Progenitor cell of endocrine pancreas (in vitro differentiated cells): ENCODE measurements at places on chromosomes 2 and 18. TPM values are rescaled to one million over a fixed set of nuclear protein-coding genes. Genes with fewer than 3 reads are reported as not detected.
A peak's percentile ranks its signal among the peaks of the same experiment; 100 is the strongest.

STARD7 gene
- total RNA-seq = 117 and 118 TPM in 2 replicates

FASTKD1 gene
- 45.7 and 46.4 TPM in 2 replicates for total RNA-seq

THSD7B gene
- 10.3 and 12.0 TPM in 2 replicates for total RNA-seq

VWC2L gene
- 0.16 TPM in 1 of 2 replicates, not detected in the other for total RNA-seq

UPP2 gene
- not detected in 2 replicates for total RNA-seq

GPR45 gene
- not detected in 2 replicates for total RNA-seq

PFN4 gene
- total RNA-seq = 0.55 and 1.1 TPM in 2 replicates

DDX1 gene
- total RNA-seq = 114 and 115 TPM in 2 replicates

DNA sequence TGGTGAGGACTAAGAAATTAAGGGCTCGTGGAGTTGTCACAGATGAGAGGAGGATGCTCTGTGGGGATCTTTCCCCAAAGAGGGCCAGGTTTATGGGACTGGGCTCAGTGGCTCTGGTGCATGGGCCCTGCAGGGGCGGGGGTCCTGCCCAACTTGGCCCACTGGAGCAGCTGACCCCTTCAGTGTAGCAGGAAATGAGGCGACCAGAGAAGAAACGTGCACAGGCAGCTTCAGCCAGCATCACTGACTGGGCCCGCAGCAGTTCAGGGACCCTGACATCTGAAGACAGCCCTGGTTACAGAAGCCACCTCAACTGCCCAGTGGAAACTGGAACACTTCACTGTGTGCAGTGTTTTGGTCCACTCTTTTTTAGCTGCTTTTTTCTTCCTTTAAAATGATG, 72.8 kb downstream of the EMILIN2 start:
- H3K27ac ChIP-seq = no peak overlapping the region
- no peaks in the 10 kb centered on the region for H3K4me1 ChIP-seq
- no peak for DNase-seq
- peaks cover 15% of the 10 kb centered on the region for H3K36me3 ChIP-seq
- no peaks in the 10 kb centered on the region for H3K27me3 ChIP-seq

DNA sequence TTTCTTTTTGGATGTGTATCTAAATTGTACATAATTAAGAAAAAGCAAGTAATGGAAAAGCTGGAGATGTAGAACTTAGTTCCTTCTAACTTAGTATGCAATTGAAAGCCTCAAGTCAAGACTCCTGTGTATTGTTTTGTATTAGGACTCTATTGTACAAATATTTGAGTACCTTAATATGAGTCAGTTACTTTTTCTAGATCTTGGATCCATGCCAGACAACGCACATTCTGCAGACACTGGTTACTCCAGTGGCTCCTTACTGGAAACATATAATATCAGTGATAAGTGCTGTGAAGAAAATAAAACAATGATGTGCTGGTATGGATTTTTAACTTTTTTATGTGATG, 1.5 kb downstream of the SLC39A10 start:
- no peak for DNase-seq
- H3K27me3 ChIP-seq = no peaks in the 10 kb centered on the region
- no peaks in the 10 kb centered on the region for H3K36me3 ChIP-seq
- peaks cover 26% of the 10 kb centered on the region for H3K4me1 ChIP-seq
- H3K27ac ChIP-seq = peak overlapping the region; percentile 99

DNA sequence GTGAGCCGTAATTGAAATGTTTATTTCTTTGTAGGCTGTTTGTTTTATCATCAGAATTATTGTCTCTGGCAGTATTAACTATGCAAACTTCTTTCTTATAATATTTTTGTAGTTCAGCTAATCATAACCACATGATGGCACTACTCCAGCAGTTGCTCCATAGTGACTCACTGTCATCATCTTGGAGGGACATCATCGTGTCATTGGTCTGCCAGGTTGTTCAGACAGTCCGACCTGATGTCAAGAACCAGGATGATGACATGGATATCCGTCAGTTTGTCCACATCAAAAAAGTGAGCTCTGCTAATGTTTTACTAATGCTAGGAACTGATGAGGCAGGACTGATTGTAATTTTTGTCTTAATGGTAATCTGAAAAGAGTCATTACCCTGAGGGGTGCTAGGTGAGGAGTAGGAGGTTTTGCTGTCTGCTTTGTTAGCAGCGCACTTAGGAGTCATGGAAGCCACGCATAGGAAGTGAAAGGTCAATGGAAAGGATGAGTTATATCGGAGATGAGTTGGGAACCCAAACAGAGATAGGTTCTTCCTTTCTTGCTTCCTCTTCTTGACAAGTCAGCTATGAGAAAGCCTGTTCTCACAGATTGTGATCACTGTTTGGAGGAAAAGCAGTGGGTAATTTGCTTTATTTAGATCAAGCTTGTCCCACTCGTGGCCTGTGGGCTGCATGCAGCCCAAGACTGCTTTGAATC, 49.2 kb downstream of the PIKFYVE start:
- no peak for DNase-seq
- no peak overlapping the region for H3K4me3 ChIP-seq

GRCh38 chr2:141384676-141385075, 746.1 kb downstream of the LRP1B start:
- peaks cover 17% of the 10 kb centered on the region for H3K4me1 ChIP-seq
- H3K27ac ChIP-seq = no peak overlapping the region
- no peak overlapping the region for H3K4me3 ChIP-seq
- no peaks in the 10 kb centered on the region for H3K36me3 ChIP-seq
- H3K27me3 ChIP-seq = no peaks in the 10 kb centered on the region

- H3K4me1 ChIP-seq = no peaks in the 10 kb centered on the region
- H3K36me3 ChIP-seq = no peaks in the 10 kb centered on the region
- no peak overlapping the region for H3K4me3 ChIP-seq
- H3K27ac ChIP-seq = no peak overlapping the region
These were observed 111.5 kb upstream of the UPP2 start for GRCh38 chr2:157990173-157990572.

DNA sequence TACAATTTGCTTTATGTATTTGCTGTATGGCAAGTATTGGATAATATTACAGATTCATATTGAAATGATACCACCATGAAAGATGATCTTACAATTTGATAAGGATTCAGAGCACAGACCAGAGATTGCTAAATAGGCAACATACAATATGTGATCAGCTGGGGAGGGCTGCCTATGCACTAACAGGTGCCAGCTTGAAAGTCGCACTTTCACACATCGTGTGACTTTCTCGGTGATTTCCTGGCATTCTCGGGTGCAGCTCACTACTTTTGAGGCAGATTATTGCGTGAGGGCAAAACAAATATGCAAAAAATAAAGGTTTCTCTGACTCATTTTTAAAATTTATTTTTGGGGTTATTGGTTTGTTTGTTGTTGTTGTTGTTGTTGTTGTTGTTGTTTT, 36.0 kb downstream of the RBMS1 start:
- DNase-seq = no peak
- H3K36me3 ChIP-seq = peaks cover 2% of the 10 kb centered on the region
- H3K4me1 ChIP-seq = peaks cover 8% of the 10 kb centered on the region
- no peak overlapping the region for H3K4me3 ChIP-seq
- no peak overlapping the region for H3K27ac ChIP-seq

GRCh38 chr2:120561379-120562035, 174.2 kb upstream of the GLI2 start:
- H3K4me3 ChIP-seq = no peak overlapping the region
- no peak overlapping the region for H3K27ac ChIP-seq
- H3K4me1 ChIP-seq = peaks cover 36% of the 10 kb centered on the region
- peaks cover 33% of the 10 kb centered on the region for H3K27me3 ChIP-seq

GRCh38 chr2:60553495-60554073, at the start of gene BCL11A:
Gene BCL11A, minus strand, starts transcription at chr2:60553654. Its CDS starts 384 bp downstream, at chr2:60553270.
- peak within 1 kb of the TSS; percentile 95 for H3K27ac ChIP-seq
- DNase-seq = peak; percentile 60
- no peaks in the 10 kb centered on the region for H3K36me3 ChIP-seq
- peaks cover 26% of the 10 kb centered on the region for H3K4me1 ChIP-seq

DNA sequence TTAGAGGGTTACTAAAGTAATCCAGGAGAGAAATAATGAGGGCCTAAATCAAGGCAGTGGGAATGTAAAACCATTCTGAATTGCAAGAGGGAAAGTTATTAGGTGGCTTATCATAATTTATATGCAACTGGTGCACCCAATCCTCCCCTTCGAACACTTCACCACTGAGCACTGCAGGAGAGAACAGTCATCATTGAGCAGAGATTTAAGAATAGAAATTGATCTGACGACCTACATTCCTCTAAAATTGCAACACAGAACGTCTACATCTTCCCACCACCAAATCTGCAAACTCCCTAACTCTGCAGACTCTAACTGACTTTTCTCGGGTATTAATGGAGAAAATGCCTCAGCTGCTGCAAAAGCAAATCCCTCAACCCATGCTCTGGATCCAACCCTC, 138.5 kb upstream of the CDH20 start:
- no peaks in the 10 kb centered on the region for H3K36me3 ChIP-seq
- no peak for DNase-seq
- no peaks in the 10 kb centered on the region for H3K27me3 ChIP-seq

DNA sequence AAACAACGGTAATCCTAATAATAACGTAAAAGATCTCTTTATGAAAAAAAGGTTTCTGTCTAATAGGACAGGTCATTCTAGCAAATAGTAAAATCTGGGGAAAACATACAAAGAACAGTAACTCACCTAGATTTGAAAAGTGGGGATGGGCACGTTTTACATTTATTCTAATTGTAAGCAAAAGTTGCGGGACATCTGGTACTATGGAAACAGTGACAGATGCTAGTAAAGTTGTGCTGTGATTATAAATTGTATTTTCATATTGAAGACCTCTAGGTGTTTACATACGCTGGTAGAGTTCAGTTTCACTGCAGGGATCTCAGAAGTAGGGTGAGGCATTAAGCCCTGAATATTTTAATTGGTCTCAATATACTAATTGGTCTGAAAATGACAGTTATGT, 422.5 kb downstream of the DPP10 start:
- no peak for DNase-seq
- H3K27ac ChIP-seq = no peak overlapping the region
- no peak overlapping the region for H3K4me3 ChIP-seq

GRCh38 chr2:226376516-226377180, 423.0 kb downstream of the IRS1 start:
- H3K36me3 ChIP-seq = no peaks in the 10 kb centered on the region
- no peak for DNase-seq
- H3K4me3 ChIP-seq = no peak overlapping the region
